ENCODE measurements at places on chromosomes 3 and 15.

GRCh38 chr3:57673156-57673555 lies 19.7 kb downstream of the DENND6A start:
- H3K4me3 ChIP-seq, result peak overlapping the region; percentile 1
- peaks cover 21% of the 10 kb centered on the region for H3K4me1 ChIP-seq
- H3K27ac ChIP-seq, result peak overlapping the region; percentile 5
- no peaks in the 10 kb centered on the region for H3K27me3 ChIP-seq
- peaks cover 12% of the 10 kb centered on the region for H3K36me3 ChIP-seq

GRCh38 chr3:9701006-9701405 lies 2.6 kb upstream of the CPNE9 start:
- H3K27me3 ChIP-seq, result peaks cover 6% of the 10 kb centered on the region
- H3K4me1 ChIP-seq, result peaks cover 12% of the 10 kb centered on the region
- no peak for DNase-seq

DNA sequence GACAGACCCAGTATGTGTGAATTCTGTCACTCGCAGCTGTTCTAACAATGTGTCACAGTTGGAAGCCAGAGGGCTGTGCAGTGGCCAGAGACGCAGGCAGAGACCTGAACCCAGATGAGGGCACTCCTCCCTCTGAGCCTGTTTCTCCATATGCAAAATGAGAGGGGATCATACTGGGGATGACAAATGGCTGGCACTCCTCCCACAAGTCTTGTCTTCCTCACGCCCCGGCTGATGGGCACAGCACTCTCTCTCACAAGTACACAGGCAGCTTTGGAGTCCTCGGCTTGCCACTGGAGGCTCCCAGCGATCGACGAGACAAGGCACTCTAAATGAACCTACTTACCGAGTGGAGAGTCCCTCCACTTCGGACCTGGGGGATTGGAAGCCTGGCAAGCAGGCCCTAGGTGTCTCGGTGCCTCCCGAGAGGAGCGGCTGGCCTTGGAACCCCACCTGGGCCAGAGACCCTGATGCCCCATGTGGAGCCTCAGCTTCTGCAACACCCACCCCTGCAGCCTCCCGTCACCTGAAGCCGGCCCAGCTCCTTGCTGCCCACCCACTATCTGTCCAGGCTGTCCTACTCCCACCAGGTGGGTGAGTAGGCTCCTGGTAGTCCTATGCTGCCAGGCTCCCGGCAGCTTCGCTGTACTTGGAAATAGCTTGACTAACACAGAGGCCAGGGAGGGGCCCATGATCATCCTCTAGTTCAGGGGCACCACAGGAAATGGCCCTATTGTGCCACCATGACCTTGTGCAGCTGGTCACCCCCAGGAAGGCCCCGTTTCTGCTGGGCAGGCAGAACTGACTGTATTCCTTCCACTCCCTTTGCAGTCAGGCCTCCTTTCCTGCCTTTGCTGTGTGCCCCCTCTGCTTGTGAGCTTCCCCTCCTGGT lies 65.0 kb upstream of the IQSEC1 start:
- peaks cover 25% of the 10 kb centered on the region for H3K27me3 ChIP-seq
- no peak overlapping the region for H3K27ac ChIP-seq
- H3K36me3 ChIP-seq, result peaks cover 2% of the 10 kb centered on the region
- peaks cover 2% of the 10 kb centered on the region for H3K4me1 ChIP-seq

GRCh38 chr3:143235614-143236204 lies 116.1 kb downstream of the CHST2 start:
- no peak for DNase-seq
- H3K4me3 ChIP-seq, result no peak overlapping the region
- H3K36me3 ChIP-seq, result no peaks in the 10 kb centered on the region
- H3K27ac ChIP-seq, result no peak overlapping the region

- H3K36me3 ChIP-seq, result no peaks in the 10 kb centered on the region
- no peaks in the 10 kb centered on the region for H3K27me3 ChIP-seq
Measured at GRCh38 chr3:171459137-171459941, 866 bp downstream of the TNIK start.

DNA sequence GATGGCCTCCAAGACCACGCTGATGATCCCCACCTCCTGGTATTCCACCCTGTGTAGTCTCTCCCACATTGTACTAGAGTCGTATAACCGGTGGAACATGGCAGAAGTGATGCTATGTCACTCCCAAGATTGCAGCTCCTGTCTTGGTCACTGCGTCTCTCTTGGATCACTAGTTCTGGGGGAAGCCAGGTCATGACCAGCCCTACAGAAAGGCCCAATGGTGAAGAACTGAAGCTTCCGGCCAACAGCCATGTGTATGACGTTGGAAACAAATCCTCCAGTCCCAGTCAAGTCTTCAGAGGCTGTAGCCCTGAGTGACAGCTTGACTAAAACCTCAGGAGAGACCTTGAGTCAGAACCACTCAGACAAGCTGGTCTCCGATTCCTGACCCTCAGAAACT lies 61.9 kb upstream of the FNDC3B start:
- no peak for DNase-seq
- H3K4me1 ChIP-seq, result peaks cover 2% of the 10 kb centered on the region
- H3K4me3 ChIP-seq, result no peak overlapping the region
- no peak overlapping the region for H3K27ac ChIP-seq
- no peaks in the 10 kb centered on the region for H3K36me3 ChIP-seq
- H3K27me3 ChIP-seq, result no peaks in the 10 kb centered on the region
